Activated CD8-positive, alpha-beta memory T cell treated with anti-CD3 and anti-CD28 coated beads for 4 hours (primary cell): ENCODE measurements at places on chromosomes 5 and 9.

DNA sequence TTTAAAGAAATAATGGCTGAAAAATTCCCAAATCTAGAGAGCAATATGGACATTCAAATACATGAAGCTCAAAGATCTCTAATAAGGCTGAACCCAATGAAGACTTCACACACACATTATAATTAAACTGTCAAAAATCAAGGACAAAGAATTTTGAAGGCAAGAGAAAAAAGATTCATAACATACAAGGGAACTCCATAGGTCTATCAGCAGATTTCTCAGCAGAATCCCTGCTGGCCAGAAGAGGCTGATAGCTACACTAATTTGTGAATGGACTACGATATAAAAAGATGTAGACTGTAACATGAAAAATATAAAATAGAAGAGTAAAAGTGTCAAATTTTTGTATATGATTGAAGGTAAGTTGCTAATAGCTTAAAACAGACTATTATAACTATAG, 251.9 kb downstream of the ADAMTS6 start:
- no peak for DNase-seq

DNA sequence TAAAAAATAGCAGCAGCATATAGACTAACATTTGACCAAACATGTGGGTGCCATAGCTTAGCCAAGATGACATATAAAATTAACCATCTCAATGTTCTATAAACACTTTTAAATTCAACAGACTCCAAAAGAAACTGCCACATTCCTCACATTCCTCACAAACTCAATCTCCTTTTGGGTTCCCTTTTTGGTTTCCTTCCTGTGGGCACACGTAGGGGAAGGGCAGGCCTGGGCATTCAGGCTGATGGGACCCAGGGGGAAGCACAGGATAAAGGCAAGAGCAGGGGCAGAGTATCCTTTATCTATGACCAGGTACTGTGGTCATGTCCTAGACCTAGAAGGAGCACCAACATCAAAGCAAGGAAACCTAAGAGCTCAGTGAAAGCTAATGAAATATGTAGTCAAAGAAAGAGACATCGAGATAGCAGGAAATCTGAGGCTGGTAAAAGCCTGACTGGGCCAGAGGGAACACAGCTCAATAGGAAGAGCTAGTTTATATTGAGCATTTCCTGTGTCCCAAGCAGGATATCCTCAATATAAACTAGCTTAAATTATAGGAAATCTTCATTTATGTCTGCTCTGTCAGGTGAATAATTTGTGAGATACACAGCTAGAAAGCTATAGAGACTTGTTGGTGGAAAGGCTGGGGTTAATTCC, 13.6 kb upstream of the ERAP1 start:
- DNase-seq: no peak

- DNase-seq: no peak
These were observed 207.9 kb upstream of the CD180 start for GRCh38 chr5:67404256-67405100.

DNA sequence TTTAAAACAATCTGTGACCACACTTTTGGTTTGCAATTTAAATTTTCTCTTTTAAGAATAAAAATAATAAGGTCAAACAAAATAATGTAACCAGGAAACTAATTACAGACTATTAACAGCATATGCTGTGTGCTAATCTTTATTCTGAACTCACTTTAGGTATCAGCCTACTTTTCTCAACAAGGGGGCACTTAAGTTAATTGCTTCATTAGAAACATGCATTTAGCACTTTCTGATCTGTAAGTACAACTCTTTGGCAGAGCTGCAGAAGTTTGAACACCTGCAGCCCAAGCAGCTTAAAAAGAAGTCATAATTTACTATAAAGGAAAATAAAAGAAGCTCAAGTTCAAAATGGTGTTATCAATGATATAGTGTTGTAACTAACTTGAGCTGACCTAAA, 21.7 kb downstream of the XRCC4 start:
- DNase-seq: no peak

DNA sequence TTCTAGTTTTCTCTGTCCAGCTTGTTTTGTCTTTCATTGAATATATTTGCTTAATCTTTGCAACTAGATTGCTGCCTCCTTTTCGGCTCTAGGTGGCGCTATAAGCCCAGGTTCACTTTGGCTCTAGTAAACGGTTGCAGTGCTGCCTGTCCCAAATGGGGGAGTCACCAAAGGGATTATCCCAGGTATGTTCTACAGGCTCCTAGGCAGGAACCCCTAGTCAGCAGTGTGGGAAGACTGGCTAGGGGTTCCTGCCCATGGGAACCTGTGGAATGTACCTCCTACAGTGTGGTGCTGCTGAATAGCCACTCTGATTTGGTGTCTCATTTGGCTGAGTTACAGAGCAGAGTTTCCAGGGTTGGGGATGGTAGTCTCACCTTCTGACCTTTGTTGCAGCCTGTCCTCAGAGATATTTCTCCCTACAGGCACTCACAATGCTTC, 85.2 kb downstream of the ARSB start:
- DNase-seq: no peak

DNA sequence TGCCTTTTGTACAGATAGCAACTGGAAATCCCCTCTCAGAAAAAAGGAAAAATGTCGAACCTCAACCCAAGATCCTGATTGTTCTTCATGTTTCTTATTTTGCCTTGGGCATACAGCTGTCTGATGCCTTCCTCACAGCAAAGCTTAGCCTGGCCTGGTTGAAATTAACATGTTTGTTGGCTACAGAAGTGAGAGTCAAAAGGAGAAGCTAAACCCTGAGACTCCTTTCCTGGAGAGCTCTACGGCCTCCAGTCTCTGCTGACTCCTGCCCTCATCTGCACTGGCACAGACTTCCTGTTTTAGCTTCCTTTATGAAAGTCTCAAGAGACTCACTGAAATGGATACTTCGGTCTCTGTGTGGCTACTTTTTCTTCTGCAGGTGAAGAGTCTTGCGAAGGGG, 186.7 kb downstream of the PARP8 start:
- no peak for DNase-seq

- DNase-seq: no peak
These were observed 145.9 kb downstream of the GAPVD1 start for GRCh38 chr9:125407432-125407973.

GRCh38 chr9:134661791-134662142, 20.2 kb downstream of the COL5A1 start:
- no peak for DNase-seq

DNA sequence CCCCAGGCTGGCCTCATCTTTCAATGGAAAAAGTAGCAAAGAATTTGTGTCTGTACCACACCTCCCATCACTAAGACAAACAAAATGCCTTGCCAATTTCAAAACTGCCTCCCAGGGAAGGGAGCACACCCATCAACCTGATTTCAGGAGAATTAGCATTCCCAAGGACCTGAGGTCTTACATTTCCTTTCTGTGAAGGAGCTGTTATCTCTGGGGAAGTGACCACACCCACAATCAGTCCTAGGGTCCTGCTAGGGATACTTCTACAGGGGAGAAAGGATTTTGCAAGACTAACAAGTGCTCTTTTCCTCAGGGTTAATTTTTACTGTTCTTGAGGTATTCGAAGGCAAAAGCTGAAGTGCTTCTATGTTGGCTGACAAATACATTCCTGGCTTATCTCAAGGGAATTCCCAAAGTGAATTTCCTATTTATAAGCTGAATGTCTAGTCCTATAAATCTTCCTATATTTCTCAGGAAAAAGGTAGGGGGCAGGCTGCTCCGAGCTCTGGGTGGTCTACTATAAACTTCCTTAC, 97.4 kb upstream of the ITGA1 start:
- DNase-seq: no peak

GRCh38 chr9:106921341-106921899, 58.5 kb downstream of the ZNF462 start:
- no peak for DNase-seq

GRCh38 chr9:128729766-128730517, 6.0 kb upstream of the ZDHHC12 start:
- no peak for DNase-seq

DNA sequence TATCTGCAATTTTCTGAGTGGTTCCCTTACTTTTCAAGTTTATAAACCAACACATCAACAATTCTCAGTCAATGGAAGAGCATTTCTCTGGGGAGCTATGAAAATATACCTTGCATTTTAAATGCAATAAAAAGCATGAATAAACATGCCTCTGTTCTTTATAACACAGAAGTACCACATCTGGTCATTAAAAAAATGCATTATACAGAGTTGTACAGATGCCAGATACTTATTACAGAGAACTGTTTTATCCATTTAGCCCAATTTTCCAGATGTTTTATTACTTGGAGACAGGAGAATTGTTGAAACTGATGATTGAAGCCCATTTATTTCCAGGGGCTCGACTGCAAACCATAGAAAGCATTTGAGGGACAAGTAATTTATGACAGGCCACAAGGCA, 19.2 kb upstream of the HEXB start:
- DNase-seq: no peak

DNA sequence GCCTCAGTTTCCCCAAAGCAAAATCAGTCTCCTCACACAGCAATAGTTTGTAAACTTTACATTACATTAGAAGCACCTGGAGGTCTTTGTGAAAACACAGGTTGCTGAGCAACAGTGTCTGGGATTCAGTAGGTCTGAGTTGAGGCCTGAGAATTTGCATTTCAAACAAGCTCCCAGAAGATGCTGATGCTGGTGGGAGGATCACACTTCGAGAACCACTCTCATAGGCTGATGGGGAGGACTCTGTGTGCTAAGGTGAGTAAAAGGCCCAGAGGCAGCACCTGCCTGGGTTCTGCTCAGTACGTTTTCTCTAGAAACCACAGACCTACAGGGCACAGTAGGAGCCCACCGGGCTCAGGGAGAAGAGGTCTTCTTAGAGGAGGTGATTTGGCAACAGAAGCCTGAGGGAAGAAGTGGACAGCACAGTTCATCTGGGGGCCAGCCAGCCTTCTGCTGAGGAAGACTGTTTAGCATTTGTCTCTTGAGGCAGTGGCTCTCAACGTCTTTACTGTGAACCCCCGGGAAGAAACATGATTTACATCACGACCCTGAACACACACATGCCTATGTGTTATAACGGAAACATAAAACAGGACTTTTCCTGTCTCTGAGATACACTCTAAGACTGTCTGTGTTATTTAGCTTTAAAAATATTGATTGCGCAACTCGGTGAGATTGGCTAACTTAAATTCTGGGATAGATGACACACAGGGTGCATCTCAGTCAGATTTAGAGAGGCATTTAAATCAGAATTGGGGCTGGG, 24.8 kb upstream of the DENND1A start:
- no peak for DNase-seq

DNA sequence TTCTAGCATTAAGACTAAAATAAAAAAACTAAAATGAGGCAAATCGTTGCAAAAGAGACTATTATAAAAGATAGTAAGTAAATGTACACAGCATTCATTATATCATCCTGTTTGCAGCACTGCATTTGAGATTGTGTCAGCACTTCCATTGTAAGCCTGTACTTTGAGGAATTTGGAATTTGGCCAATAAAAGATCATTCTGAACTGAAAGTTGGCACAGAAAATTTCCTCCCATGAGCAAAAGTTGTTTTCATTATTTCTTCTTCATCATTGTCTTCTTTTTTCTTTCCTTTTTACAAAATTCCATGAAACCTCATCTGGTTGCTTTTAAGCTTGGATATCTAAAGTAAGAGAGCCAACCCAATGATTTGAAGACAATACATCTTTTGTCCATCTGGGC, 199.3 kb upstream of the ADAMTSL1 start:
- no peak for DNase-seq

GRCh38 chr9:73143711-73144328, 7.8 kb upstream of the ANXA1 start:
- no peak for DNase-seq

DNA sequence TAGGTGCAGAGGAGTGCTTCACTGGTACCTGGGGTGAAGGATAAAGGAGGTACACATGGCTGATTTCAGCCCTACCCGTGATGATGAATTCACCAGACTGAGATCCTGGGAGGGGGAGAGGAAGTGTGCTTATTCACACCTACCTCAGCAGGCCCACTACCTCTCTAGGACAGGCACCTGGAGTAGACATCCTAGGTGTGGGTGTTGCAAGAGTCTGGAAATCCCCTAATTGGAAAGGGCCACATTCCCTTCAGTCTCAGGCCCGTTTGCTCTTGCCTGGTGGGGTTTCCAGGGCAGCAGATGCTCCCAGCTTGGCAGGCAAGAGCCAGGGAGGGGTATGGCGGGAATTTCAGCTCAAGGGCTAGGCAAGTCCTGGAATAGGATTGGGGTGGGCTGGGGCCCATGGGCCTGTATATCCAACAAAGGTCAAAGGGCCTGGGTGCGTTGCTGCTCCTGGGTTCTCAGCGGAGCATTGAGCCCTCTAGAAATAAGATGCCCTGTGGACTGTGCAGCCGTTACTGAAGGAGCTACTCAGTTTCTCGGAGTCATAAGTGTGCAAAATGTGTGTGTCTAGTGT, 5.8 kb upstream of the CCL21 start:
- no peak for DNase-seq

DNA sequence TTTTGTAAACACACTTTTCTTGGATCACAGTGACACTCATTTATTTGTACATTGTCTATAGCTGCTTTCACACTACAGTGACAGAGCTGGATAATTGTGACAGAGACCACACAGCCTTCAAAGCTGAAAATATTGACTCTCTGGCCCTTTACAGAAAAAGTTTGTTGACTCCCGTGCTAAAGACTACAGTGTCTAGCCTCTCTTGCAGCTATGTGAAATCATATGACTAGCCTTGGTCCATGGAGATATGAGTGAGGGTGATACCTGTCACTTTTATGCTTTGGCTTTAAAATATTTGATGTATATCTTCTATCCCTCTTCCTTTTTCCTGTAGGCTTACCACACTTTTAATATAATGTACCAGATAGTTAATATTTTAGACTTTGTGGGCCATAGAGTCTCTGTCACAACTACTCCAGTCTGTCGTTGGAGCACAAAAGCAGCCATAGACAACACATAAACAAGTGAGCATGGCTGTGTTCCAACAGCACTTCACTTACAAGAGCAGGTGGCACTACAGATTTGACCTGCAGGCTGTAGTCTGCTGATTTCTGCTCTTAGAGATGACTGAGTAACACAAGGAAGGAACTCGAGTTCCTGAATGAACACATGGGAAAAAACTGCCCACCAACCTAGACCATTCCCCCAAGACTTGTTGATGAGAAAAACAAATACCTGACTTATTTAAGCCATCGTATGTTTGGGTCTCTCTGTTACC, 73.5 kb upstream of the ANKRD55 start:
- DNase-seq: no peak

DNA sequence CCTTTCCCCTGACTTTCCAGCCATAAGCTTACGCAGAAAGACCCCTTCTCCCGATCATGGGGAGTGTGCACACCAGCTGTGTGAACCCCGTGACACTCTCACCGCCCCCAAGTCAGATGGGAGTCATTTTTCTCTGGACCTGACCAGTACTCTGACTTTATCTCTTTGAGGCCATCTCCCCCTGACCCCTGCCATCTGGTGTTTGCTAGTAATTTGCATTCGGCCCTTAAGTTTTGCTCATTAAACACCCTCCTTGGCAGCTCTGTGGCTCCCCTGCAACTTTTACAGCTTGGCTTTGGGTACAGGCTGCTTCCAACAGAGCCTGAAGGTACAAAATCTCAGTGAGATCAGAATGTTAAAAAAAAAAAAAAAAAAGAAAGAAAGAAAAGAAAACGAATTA, 43.9 kb downstream of the PDZD2 start:
- no peak for DNase-seq

GRCh38 chr5:88708021-88708420, 175.0 kb downstream of the MEF2C start:
- DNase-seq: no peak
